Activated CD4-positive, alpha-beta memory T cell treated with anti-CD3 and anti-CD28 coated beads, Interleukin-2, amount 10 ng/mL, durations not matched to agents 7 days and 5 days (primary cell): ENCODE measurements at places on chromosomes 12 and 14.
A peak's percentile ranks its signal among the peaks of the same experiment; 100 is the strongest.

GRCh38 chr14:68893566-68893965, 85.5 kb downstream of the ACTN1 start:
- no peak for DNase-seq

GRCh38 chr12:116595672-116596071, 36.5 kb downstream of the MAP1LC3B2 start:
- no peak for DNase-seq

- no peak for DNase-seq
Observed at GRCh38 chr12:12734054-12734453, 16.9 kb downstream of the CDKN1B start.

DNA sequence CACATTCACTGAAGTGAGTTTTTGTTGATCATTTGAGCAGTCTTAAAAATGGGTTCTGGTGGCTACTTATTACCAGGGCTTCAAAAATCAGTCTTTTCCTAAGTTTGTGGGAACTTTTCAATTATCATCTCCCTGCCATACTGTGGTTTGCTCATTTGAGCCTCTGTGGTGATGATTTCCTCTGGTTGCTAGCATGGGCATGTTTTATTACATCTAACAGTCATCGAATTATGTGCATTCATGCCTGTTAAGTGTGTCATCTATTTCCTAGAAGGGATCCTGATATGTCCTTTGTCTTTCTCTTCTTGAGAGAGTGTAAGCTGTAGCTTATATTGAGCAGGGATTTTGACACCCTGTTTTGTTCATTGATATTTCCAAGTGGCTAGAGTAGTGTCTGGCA, 116.8 kb downstream of the WIF1 start:
- no peak for DNase-seq

DNA sequence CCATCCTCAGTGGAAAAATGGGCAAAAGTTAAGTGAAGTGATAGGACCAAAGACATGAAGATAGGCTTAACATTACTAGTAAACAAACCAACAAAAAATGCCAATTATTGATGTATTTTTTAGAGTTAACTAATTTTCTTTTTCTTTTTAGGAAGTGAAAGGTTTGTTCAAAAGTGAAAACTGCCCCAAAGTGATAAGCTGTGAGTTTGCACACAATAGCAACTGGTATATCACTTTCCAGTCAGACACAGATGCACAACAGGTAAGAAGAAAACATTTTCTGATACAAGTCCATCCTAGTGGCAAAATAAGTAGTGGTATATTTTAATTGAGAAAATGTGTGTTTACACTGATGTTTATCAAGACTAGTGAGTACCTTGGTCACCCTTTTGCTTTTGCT, 39.6 kb downstream of the LARP4 start:
- DNase-seq = no peak

DNA sequence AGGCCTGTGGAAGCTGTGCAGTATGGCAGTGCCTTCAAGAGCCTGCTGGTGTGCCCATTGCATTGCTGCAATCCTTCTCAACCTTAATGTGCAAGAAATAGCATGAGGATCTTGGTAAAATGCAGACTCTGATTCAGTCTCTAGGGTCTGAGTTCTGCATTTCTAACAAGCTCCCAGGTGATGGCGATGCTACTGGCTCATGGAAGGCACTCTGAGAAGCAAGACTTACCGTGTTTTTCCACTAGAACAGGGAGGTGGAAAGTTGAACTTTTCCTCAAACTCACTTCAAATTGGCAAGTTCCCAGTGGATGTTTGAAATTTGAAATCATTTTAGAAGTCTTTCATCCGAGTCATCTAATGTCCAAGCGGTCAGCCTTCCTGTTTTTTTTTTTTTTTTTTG, 55.5 kb downstream of the MYRFL start:
- no peak for DNase-seq

GRCh38 chr14:51962711-51963110, 26.6 kb upstream of the RTRAF start:
- DNase-seq = no peak

DNA sequence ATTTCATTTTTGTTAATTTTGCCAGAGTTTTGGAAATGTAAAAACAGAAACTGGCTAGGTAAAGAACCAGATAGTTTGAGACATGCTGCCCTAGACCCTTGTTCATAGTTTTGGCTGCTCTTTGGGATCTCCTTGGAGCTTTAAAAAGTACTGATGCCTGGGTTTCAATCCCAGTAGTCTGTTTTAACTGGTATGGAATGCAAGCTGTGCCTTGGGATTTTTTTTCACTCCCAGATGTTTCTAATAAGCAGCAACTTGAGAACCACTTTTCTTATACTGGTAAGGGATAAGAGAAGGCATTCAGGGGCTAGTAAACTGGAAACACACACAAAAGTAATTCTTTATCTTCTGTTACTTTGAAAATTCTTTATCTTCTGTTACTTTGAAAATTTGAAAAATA, 18.8 kb downstream of the SLC35F4 start:
- DNase-seq = no peak

DNA sequence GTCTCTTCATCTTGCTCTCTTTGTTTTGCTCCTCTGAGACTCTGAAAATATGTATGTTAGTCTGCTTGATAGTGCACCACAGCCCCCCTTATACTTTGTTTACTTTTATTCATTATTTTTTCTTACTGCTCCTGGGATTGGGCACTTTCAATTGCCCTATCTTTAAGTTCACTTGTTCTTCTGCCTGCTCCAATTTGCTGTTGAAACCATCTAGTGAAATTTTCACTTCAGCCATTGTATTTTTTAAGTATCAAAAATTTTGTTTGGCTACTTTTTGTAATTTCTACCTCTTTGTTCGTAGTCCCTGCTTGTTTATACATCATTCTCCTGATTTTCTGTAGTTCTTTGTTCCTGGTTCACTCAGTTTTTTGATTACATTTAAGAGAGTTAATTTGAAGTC, 223.3 kb downstream of the SLC38A4 start:
- no peak for DNase-seq

- DNase-seq = peak; percentile 33
Observed at GRCh38 chr12:55188974-55189556, 31.8 kb upstream of the OR10A7 start.

- DNase-seq = no peak
Observed at GRCh38 chr12:57106021-57106708, 5.0 kb downstream of the STAT6 start.

- DNase-seq = peak; percentile 72
Observed at GRCh38 chr12:108884116-108885012, 4.5 kb downstream of the DAO start.

GRCh38 chr12:19546611-19547162, 107.4 kb downstream of the AEBP2 start:
- DNase-seq = no peak

GRCh38 chr14:85762526-85762925, 232.6 kb downstream of the FLRT2 start:
- no peak for DNase-seq

DNA sequence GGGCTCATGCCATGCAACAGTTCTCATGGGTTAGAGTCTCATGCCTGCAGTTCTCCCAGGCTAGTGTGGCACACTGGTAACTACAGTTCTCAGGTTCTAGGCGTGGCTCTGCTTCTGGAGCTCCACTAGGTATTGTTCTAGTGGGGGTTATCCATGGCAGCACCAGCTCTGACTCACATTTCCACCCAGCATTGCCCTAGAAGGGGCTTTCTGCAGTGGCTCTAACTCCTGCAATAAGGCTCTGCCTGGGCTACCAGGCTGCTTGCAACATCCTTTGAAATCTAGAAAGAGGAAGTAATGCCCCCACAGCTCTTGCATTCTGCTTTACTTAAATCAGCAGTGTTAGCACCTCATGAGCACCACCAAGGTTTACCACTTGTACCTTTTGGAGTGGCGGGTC, 220.3 kb upstream of the ARID2 start:
- no peak for DNase-seq

GRCh38 chr12:127911291-127911690, 355.7 kb upstream of the TMEM132C start:
- no peak for DNase-seq

DNA sequence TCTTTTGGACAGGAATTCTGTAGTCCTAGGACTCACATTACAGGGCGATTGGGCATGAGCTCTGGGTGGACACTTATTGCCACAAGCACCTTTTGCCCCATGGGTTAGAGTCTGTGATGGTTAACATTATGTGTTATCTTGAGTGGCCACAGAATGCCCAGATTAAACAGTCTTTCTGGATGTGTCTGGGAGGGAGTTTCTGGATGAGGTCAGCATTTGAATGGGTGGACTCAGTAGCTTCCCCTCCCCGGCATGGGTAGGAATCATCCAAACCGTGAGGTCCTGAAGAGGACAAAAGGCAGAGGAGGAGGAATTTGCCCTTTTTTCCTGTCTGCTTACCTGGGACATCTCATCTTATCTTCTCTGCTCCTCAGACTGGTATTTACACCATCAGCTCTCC, 85.6 kb downstream of the BMP4 start:
- DNase-seq = no peak

DNA sequence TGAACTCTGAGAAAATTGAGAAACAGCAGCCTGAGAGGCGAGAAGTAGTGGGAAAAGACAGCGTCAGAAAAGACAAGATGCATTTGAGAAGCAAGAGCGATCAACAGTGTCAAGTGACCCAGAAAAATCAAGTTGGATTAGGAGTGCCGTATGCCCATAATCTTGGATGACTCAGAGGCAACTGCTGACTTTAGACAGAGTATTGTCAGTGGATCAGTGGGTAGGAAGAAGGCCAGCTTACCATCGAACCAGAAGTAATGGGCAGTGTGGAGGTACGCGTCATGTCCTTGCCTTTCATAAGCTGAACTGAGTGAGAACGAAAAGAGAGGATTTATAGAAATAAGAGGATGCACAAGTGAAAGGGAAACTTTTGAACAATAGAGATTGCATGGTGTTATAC, 151.0 kb upstream of the NAV3 start:
- no peak for DNase-seq

DNA sequence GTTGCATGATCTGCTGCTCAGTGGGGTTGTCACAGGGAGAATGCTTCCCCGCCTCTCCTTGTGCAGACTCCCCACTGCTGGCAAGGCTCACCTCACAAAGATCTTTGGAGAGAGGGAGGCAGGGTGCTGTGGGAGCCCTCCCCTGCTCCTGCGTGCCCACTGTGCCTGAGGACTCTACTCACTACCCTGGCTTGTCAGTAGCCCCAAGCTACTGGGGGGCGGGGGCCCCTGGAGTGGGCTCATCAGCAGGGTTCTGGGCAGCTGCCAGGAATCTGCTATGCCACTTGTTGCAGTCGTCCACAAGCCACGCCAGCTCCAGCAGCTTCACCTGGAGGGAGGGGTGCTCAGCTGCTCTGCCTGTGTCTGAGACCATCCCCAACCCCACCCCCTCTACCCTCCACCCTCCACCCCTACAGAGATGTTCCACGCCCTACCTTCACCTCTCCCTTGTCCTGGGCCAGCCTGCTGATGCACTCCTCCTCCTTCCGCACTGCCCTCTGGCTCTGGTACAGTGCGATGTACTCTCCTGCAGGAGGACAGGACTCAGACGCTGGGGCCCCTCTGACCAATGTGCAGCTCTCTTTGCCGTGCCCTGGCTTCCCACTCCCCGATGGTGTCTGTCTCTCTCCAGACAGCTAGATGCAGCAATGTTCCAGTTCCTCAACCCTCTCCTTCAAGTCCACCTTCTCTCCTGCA, 14.2 kb upstream of the BLTP3B start:
- DNase-seq = no peak

DNA sequence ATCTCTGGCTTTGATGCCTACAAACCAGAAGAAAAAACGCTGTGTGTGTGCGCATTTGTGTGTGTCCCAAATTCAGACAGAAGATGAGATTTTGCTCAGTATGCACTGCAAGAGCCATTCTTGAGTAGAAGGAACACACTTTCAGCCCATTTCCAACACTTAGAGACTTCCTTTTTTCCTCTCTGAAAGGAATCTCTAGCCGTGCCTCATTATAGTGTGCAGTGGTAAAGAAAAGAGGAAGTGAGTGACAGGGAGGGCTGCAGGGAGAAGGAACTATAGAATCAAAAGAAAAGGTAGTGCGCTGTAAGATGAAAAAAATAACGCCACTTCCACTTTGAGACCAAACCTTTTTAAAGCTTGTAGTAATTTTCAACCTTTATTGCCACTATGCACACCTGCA, 1400.9 kb upstream of the FLRT2 start:
- DNase-seq = no peak

DNA sequence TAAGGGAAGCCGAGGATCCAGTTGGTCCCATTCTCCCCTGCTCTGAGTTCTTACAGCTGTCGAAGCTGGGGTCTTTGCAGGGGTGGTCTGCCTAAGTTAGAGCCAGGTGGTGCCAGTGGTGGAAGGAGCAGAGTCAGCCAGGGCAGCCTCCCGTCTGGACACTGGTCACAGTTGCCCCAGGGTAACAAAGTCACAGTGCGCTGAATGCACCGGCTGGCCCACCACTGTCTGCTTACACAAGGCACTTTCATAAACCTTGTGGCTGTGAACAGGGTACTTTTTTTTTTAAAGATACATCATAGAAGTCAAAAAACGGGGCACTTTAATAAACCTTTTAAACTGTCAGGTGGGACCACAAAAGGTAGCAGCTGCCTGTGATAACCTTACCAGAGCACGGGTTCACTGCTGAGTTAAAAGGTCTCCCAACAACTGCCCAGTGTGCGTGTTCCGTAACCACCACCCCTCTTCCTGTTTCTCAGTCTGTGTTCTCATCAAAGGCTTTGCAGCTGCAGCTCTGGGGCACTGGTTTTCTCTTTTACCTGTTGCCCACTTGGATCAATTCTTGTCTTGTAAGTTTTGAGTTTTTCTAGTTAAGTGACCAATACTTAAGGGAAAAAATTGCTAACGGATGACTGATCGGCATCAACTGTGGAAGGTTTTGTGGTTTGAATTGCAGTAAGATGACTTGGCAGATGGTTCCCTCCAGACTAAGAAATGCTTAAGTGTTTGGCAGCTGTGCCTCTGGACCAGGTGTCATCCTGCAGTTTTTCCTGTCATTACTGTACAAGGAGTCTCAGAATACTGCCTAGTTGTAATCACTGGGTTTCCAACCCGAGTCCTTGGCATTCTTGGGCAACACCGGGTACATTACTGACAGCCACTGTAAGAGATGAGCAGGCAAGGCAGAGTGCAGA, 55.9 kb downstream of the DYNC1H1 start:
- DNase-seq = peak; percentile 37

DNA sequence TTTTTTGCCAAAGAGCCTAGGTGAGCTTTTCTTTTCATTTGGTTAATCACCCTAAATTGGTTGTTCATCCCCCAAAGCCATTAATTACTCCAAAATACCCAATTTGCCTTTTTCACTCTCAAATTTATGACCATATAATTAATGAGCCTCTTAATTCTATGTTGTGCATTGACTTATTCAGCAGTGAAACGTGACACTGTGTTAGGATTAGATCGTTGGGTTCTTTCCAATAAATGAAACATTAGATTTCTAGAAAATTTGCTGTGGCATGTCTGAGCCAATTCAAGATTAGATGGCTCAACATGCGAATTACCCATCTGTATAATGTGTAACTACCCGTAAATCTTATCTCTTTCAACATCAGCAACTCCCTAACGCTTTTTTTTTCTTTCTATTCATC, 273.4 kb downstream of the BMP4 start:
- no peak for DNase-seq

DNA sequence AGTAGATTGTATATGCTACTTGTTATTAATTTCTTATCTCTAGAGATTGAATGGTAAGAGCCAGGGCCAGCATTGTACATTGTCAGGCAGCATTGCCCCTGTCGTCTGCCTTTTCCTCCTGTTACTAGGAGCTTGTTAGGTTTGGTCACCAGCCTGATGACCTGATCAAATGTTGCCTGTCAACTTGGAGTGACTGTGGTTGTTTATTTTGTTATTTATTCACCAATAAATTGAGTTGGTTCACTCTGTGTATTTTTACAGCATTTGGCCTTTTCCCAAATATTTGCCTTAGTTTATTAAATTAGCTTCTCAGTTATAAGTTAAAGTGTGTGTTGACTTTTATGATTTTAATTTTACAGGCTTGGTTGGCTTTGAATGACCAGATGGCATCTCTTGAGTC, 88.4 kb downstream of the PRKCH start:
- no peak for DNase-seq

- no peak for DNase-seq
Observed at GRCh38 chr12:25271486-25272098, 20.9 kb upstream of the KRAS start.
